ENCODE measurements at places on chromosomes 3 and 15. TPM values are rescaled to one million over a fixed set of nuclear protein-coding genes. Genes with fewer than 3 reads are reported as not detected.

The CCNB2 gene
- 92.5 TPM for total RNA-seq

The CFAP161 gene
- total RNA-seq: not detected

The CCDC33 gene
- total RNA-seq: not detected

DNA sequence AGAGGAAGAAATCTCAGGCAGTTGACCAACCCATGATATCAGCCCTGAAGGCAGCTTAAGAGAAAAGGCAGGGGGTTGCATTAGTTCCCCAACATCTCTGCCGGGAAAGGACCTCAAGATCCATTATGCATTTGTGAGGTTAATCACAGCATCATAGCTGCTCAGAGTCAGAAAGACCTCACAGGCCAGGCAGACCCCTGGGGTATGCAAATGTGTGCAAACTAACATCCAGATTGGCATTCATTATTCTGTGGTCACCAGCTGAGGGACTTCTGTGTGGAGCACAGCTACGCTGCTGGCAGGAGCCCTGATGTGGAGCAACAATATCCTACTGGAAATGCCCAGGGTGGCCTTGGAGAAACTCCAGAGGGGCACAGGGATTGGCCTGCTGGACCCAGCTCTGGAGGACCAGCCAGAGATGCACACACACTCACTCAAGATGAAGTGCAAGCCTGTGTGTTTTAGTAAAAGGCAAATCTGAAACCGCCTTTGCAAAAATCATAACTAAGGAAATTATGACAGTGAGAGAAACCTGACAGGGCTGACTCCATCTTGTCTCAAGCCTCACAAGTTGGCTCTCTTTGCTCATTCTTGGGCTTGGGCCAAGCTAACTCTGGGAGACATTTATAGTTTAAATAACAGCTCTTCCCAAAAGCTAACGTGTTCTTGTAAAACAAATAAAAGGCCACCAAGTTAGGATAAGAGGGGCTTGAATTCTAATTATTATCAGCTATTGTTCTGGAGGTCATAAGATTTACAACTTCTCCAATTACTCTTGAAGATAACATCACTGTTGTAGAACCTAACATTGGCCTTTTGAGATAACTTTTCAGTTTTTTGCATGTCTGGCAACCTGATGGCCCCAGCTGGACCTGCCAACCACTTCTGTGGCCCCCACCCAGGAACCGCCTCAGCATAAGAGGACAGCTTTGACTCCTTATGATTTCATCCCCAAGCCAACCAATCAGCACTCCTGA is 257.1 kb downstream of the UACA start:
- DNase-seq: no peak

DNA sequence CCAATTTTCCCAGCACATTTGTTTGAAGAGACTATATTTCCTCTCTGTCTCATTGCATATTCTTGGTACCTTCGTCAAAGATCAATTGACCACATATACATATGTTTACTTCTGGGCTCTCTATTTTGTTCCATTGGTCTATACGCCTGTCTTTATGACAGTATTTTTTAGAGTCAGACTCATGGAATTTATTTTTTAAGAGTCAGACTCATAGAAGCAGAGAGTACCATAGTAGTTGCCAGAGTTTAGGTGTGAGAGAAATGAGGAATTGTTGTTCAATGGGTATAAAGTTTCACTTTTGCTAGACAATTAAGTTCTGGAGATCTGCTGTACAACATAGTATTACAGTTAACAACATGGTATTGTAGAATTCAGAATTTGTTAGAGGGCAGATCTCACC is 27.1 kb downstream of the PLA2G4F start:
- no peak for DNase-seq

GRCh38 chr15:91566141-91566540 is 287.4 kb upstream of the SLCO3A1 start:
- DNase-seq: no peak

GRCh38 chr15:64596701-64597476 is 136.5 kb downstream of the ZNF609 start:
- DNase-seq: peak; percentile 34

DNA sequence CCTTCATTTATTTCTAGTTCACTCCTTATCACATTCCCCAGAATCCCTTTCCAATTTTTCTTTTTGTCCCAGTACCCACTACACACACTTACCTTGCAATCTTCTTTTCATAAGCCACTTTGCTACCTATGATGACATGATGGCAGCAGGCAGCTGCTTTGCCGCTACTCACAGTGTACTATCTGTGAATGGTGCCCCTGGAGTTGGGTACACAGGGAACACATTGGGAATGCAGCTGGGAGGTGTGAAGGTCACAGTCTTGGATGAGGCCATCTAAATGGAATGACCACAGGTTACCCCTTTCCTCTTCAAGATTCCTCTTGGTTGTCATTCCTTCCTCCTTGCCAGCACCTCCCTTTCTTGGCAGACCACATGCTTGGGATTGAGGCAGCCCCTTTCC is 20.8 kb upstream of the TNIK start:
- no peak for DNase-seq

GRCh38 chr3:47299381-47300318 is 16.9 kb downstream of the KLHL18 start:
- no peak for DNase-seq

DNA sequence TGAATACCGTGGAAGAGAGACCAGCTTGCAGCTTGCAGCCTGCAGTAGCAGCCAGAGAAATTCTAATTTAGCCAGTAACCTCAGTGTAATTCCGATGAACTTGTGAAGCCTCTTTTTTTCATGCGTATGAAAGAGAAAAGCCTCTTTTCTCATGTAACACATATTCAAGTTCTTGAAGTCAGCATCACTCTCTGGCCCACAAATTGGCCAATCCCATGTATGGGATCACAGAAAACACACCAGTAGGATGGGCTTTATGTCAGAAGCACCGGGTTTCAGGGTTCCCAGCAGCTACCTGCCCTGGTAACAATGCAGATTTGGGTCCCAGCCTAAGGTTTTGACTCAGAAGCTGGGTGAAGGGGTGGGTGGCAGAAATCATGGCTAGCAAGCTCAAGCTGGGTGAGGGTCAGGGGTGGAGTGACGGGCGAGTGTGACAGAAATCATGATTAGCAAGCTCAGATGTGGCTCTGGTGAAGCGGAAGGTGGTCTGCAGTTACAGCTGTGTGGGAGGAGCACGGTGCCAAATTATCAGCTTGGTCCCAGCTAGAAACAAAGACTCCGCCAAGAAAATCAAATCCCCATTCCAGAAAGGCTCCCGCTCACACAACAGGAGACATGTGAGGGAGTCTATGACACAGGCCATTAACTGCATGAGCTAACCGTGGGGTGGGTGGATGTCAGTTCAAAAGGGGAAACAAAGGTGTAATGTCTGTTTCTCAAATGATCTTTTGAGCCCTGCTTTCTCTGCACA is 86.6 kb downstream of the SNRK start:
- DNase-seq: no peak

Measured in activated CD4-positive, alpha-beta memory T cell treated with anti-CD3 and anti-CD28 coated beads, Interleukin-2, amount 10 ng/mL, durations not matched to agents 7 days and 5 days (primary cell).